ENCODE measurements at places on chromosomes 2 and 18. TPM values are rescaled to one million over a fixed set of nuclear protein-coding genes. Genes with fewer than 3 reads are reported as not detected.

- no peak for DNase-seq
Measured at GRCh38 chr2:80288576-80288975, 16.0 kb downstream of the LRRTM1 start.

- DNase-seq = no peak
Measured at GRCh38 chr18:11784674-11785304, 66.4 kb upstream of the CHMP1B start.

DNA sequence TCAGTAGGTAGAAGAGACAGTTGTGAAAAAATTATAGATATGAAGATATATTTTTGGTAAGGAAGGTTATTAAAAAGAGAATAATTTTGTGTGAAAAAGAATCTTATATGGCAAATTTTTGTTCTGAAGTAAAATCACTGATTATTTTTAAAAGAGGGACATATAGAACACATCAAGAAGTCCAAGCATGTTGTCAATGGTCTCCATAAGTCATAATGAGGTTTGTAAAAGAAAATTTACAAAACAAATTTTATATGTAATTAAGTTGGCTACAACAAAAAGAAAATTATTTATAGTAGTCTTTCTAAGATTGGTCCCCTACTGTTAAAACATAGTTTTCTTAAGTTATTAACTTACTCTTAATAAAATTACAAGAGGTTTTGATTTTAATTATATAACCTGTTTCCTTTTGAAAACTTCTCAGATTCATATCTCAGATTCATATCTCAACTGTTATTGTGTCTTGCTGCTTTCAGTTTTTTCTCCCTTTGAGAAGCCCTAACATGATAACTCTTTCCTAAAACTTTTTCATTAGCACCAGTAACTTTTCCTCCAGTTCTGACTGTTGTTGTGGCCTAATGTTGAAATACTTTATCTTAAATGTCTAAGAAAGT lies 81.2 kb downstream of the SH3YL1 start:
- DNase-seq = no peak

DNA sequence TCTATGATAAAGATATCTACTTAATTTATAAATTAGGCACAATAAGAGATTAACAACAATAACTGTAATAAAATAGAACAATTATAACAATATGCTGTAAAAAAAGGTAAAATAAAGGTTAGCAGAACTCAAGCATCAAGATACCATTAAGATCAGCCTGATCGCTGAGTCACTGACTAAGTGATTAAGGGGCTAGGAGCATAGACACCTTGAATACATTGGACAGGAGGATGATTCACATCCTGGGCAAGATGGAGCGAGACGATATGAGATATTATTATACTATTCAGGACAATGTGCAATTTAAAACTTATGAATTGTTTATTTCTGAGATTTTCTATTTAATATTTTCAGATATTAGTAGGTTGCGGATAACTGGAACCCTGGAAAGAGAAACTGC lies 1277.8 kb upstream of the ZEB2 start:
- DNase-seq = no peak

DNA sequence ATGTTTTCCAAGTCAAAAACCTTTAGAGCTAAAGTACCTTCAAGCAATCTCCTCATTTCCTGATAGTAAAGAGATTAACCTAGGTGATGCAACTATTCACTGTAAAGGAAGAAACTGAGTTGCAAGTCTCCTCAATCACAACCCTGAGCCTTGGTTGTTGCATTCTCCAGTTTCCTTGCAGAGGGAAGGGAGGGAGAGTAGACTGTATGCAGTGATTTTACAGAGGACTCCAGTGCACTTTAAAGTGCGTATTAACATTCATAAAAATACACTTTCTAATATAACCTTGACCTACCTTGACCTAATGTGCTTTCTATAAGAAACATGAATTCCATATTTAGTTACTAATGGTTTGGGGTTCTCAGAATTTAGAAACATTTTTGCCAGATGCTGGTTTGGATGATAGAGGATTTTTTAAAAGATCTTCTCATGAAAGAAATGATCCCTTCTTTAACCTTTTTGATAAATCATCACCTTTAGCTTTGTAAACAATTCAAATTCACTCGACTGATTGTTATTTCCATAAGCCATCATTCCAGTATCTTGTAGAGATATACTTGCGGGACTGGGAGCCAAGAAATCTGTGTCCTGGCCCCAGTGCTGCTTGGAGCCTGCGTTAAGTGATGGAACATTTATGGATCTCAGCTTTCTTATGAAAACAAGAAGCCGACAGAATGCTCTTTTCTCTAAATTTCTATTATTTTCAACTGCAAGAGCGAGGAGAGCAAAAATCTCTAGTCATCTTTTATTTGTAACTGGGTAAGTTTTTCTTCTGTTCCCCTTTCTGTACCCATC lies 228.3 kb downstream of the ZNF521 start:
- no peak for DNase-seq

DNA sequence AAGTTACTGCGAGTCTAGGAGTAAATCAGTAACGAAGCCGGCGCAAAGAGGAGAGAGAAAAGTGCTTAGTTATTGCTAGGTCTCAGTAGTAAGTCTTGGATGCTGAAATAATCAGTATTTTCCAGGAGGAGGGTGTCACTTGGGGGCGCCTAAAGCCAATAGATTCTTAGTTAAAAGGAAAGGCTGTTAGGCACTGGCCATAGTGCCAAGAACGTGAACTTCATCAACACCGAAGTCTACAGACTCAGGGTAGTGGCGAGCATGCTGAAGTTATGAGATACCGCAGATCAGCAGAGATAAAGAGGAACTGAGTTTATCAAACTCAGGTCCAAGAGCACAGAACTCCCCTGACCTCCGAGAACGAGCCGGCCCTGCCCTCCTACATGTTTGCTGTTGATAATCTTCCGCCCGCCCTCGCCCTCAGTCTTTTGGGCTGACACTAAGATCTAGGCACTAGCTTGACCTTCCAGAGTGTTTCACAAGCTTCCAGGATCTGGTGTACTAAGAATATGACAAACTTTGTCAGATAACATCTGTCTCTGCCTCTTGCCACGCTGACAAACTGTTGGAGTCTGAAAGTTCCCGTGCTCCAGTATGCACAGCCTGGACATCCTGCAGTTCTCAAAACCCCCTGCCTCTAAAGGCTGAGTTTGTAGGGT lies 49.2 kb downstream of the CYB5A start:
- DNase-seq = no peak

GRCh38 chr2:219542931-219543595 lies 546 bp downstream of the CHPF start:
- peak; percentile 55 for DNase-seq

The RAB17 gene
- total RNA-seq = 3.6 TPM

The LDLRAD4 gene
- total RNA-seq = 0.24 TPM

The SP5 gene
- total RNA-seq = not detected

All from RPMI7951 (cell line).